ENCODE measurements at places on chromosomes 1 and 21.

- DNase-seq, result peak; percentile 68
These were observed 60.4 kb upstream of the ACOT11 start for GRCh38 chr1:54487571-54488050.

- no peak for DNase-seq
These were observed 70.4 kb upstream of the IPO9 start for GRCh38 chr1:201758499-201759050.

- DNase-seq, result peak; percentile 48
These were observed 49.0 kb downstream of the JAK1 start for GRCh38 chr1:64917328-64917861.

DNA sequence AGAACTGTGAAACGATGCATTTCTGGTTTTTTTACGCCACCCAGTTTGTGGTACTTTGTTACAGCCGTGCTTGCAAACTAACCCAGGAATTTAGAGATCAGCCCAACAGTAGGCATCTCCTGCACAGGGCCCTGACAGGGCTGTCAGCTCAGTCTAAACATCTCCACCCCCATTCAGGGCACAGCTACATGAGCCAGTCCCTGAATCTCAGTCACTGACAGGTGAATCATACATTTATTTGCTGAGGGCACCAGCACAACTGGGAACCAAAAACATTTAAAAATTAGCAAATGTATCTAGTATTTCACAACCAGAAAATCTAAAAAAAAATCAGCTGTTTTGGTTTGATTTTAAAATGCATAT, 30.7 kb downstream of the PRDX6 start:
- DNase-seq, result no peak

DNA sequence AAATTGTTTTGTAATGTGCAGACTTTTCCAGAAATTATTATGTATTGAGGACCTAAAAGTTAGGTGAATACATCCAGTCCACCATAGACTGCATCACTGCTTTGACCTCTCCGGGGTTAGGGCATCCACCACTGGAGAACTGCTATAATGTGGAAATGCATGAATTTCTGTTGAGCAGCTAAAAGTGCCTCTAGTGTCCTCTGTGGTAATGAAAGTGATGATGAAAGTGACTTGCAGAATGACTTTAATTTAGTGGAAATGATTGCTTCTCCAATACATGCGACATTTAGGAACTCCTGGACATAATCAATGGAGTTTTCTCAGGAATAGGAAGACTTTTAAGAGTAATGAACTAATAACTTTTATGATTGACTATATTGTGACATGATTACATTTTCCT, 170.8 kb downstream of the LBR start:
- DNase-seq, result no peak

GRCh38 chr1:94602316-94602715, 60.8 kb upstream of the F3 start:
- no peak for DNase-seq

- DNase-seq, result peak; percentile 56
These were observed 74.6 kb downstream of the DMRTA2 start for GRCh38 chr1:50348449-50349241.

DNA sequence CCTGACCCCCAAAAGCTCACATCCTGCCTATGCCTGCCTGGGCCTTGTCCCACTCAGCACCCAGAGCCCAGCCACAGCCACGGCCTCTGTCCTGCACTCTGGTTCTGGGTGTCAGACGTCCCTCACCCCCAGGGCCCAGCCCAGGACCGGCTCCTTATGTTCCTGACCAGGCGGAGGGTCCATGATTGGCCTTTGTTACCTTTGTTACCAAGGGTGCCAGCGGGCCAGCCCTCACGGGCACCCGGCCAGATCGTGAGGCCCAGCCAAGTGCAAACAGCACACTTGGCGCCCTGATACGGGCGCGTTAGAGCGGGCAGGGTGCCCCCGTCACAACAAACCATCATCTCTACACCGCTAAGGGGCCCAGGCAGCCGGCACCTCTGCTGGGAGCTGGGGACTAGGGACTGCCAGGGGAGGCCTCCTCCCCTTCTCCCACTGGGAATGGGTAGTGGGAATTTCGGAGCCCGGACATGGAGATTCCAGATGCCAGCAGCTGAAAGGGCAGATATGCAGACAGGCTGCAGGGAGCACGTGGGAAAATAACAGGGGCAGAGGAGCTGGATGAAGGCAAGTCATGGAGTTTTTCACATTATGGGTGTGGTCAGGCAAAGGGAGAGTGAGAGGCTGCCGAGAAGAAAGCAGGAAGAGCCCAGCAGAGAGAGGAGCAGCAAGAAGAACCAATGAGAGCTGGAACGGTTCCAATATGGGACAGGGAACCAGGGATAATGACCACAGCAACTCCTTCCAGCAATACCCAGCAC, 22.1 kb downstream of the HSPG2 start:
- no peak for DNase-seq

- no peak for DNase-seq
These were observed 178.4 kb downstream of the MIS18A start for GRCh38 chr21:32100423-32100822.

DNA sequence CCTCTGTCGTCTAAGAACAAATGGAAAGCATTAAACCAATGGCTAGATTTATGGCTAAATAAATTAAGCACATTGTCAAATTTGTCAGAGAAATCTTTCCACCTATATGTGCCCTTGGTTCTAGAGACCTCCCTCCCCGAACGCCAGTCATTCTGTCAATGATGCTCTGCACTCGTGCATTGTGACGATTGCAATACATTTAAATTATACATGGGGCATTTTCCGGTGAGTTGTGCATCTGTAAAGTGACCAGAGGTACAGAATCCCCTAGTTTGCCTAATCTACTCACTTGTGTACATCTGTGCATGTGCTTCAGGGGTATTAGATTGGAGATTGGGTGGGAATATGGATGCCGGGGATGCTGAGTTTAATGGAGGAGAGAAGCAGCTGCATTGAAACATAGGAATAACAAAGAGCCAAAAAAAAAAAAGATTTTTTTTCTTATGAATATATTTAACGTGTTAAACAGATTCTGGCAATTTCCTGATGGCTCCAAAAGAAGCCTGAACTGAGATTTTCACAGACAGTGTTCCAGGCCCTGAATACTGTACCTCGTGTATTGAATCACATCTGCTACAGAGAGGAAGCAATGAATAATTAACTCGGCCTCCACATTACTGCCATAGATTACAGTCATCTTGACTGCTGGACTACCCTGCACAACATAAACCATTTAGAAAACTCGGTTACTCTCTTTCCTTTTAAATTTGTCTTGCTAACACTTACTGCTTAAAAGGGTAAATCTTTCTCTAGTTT, 149.0 kb upstream of the C1orf87 start:
- no peak for DNase-seq

- peak; percentile 33 for DNase-seq
These were observed 124.3 kb downstream of the NOS1AP start for GRCh38 chr1:162193815-162194214.

DNA sequence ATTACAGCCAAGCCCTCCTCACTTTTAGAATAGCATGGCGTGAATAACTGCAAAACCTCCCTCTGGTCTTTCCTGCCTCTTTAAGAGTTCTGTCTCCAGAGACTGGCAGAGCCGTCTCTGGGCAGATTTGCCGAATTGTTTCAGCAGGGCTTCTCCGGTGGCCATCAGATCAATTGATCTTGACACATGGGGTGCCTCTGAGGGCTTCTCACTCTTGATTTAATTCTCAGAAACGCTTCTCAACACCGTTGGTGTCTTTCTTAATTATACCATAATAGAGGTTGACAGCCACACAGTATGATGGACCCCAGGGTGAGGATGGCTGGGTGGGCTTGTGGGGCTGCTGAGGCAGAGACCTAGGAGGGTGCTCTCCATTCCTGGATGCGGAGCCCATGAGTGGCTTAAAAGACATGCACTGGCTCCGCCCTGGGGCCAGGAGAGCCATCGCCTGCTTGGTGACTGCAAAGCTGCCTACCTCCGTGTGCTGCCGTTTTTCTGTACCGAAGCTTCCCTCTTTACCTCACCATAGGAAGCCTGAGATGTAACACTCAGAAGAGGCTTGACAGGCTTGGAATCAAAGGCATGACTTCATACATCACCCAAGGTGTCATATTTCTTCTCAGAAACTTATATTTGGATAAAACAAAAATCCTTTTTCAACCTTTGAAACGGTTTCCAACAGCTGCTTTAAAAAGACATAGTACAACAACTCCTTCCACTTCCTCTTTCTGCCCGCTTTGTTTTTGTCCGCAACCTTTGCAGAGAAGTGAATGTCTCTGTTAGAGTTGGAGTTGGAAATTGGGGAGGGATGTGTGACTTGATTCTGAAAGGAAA, 82.9 kb downstream of the GALNT2 start:
- DNase-seq, result no peak

DNA sequence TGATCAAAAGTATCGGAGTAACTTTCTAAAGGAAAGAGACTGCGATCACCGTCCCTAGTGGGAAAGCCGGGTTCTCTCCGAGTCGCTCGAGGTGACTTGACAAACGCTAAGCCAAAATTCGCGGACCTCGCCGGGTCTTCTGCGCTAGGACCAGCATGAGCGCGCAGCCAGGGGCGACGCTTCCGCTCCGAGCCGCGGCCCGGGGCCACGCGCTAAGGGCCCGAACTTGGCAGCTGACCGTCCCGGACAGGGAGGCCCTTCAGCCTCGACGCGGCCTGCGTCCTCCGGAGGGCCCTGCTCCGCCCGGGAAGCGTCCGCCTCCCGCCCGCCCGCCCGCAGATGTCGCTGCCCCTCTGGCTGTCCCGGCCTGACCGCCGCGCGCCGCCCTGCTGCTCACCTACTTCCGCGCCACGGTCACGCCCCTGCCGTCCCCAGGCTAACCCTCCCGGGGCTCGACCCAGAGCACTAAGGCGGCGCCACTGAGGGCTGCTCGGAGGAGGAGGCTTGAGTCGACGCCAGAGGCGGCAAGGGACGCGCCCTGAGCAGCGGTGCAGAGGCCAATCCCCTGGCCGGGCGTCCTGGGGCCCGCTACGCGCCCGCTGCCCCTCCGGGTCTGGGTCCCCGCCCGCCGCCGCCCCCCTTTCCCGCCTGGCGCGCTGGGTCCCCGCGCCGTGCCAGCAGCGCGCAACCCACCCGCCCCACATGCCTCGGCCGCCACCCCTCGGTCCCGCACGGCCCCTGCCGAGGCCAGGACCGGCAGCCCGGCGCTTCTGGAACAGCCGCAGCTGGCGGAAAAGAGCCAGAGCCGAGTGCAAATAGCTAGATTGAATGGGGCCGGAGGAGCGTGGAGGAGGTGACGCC, 896 bp upstream of the DUSP10 start:
- DNase-seq, result peak; percentile 88

DNA sequence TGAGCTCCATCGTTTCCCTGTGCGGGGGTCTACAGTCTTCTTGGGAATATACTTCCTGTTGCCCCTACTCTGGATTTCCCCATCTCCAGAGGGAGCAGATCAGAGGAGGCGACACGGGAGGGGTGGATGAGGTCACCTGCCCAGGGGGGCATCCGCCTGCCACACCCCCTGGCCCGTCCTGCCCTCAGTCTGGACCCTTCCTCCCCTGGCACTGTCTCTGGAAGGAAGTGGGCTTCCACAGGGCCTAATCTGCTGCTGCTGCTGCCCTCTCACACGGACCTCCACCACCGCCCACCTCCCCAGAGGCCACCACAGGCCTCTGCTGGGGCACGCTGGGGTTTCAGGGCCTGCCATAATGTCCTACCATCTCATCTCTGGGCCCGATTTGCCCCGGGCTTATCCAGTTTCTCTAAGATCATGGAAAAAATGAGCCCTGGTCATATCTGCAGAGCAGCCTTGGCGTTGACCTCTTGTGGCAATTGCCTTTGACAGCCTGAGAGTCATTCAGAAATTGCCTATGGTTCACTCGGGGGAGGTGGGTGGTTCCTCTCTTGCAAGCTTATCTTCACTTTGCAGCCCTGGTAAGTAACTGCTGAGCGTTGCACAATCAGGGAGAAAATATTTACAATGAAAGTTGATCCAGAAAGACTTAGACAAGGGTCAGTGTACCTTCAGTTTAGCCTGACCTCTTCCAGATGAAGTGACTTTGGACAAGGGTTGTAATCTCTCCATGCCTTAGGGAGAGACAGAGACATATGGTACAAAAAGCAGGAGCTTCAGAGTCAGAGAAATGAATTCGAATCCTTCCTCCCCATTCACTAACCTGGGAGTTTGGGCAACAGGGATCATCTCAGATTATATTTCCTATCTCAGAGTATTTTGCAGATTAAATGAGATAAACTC, 252.4 kb downstream of the TOMM20 start:
- no peak for DNase-seq

GRCh38 chr1:39572379-39573096, 4.1 kb downstream of the PABPC4 start:
- no peak for DNase-seq

- no peak for DNase-seq
These were observed 3.5 kb downstream of the EXOC8 start for GRCh38 chr1:231334079-231334666.

- DNase-seq, result peak; percentile 82
These were observed 14.2 kb upstream of the TENT5B start for GRCh38 chr1:27026621-27027574.

DNA sequence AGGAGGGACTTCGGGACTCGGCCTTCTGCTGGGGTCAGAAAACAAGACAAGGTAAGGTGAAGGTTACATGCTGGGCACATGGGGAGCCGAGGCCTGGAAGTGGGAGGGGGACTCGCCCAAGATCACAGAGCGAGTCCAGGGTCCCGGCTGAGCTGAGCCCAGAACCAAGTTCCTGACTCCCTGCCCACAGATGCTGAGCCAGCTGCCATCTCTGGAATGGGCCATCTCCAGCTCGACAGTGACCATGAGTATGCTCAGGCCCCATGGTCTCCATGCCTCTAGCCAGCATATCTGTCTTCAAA, 26.7 kb upstream of the EDN2 start:
- no peak for DNase-seq

DNA sequence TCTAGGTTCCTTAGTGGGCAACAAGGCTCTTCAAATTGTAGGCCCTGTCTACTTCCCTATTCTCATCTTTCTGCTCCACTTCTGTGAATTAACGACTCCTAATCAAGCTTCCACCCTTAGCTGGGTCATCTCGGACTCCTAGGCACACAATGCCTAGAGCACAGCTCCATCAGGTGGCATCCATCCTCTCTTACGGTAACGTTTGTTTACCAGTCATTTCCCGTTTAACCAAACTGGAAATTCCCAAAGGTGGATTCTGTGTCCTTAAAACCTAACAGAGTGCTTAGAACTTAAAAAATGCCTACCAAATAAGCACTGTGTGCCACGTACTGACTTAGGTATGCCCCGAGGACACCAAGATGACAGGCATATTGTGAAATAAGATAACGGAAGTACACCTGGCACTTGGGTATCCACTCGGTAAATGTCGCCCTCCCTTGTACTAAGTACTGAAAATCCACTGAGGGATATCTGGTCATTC, 1.5 kb downstream of the PARP1 start:
- DNase-seq, result no peak

GRCh38 chr1:178847396-178847849, 23.5 kb downstream of the ANGPTL1 start:
- DNase-seq, result no peak

GRCh38 chr1:65581119-65581518, 160.7 kb downstream of the LEPR start:
- DNase-seq, result no peak
